ENCODE measurements at places on chromosomes 12 and 14.

DNA sequence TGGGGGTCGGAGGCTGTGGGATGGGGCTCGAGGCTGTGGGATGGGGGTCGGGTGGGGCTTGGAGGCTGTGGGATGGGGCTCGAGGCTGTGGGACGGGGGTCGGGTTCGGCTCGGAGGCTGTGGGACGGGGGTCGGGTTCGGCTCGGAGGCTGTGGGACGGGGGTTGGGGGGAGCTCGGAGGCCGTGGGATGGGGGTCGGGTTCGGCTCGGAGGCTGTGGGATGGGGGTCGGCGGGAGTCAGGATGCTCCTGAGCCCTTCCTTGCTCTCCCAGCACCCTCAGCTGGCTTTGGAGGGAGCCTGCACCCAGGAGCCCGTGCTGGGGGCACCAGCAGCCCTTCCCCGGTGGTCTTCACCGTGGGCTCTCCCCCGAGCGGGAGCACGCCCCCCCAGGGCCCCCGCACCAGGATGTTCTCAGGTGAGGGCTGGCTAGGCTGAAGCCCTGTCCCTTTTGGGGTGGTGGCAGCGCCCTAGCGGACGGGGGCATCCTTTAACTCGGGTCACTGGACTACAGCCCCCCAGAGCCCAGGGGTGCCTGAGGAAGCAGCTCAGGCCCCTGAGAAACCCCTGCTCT lies 11.9 kb upstream of the PUS1 start:
- DNase-seq, result no peak

DNA sequence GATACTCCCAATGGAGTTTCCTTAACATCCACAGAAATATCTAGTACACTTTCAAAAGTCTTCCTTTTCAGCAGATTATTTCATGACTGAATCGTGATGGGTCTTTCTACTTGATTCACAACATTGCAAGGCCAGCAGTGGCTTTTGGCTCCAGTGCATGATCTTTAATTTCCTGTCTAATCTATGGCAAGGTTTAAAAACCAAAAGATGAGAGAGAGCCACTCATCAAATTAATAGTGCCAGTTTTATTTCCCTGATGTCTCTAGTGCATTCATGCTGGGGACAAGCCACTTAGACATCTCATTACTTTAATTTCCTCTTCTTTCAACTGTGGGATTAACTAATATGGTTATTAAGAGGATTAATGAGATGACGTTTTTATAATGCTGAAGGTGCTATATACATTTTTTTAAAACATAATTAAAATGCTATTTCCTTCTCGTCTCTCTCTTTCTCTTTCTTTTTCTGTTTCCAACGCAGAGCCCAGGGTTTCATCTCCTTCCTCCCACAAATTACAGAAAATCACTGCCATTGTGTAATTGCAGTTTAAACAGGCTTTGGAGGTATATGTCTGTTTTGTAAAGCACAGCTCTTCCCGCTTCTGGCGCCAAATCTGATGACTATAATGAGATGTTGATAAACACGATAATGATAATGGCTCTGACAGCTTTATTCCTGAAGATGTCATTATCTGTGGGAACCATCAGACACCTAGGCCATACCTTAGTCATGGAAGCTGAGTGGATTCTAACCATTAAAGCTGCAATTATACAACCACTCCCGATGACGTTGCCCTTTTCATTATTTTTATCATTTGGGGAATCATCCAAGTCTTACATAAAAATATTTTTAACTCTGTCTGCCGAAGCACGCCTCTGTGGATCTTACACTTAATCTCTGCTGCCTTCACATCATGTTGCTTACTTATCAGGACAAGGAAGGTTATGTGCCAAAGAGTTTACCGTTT lies 103.1 kb upstream of the PPM1H start:
- no peak for DNase-seq

DNA sequence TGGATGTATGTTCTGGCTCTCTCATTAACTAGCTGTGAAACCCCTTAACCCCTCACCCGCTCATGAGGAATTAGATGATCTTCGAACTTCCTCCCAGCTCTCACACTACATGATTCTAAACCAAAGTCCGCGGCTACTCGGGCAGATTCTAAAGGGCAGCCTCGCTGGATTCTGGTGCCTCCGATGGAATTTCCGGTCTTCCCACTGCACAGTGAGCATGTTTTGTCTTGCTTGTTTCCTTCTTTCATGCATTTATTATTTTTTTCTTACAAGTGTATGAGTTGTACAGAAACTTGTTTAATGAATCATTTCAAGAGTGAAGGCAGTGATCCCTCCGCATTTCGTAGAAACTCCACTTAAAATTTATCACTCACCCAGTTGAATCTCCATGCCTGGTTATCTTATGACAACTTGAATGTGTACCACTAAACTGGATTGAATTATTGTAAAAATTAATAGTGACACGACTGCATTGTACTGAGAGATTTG lies 4.5 kb upstream of the HCAR3 start:
- DNase-seq, result no peak

DNA sequence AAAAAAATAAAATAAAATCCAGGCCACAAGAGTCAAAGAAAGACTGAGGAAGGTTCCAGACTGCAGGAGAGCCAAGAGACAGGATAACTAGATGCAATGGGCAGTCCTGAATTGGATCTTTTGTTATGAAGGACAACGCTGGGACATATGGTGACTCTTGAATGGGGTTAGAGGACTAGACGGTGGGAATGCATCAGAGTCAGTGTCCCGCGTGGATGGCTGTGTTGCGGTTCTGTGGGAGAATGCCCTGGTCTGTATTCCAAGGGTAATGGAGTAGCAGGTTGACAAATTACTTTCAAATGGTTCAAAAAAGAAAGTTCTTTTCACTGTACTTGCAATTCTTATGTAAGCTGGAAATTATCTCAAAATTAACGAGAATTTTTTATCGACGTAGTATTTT lies 20.1 kb downstream of the SSH1 start:
- no peak for DNase-seq

DNA sequence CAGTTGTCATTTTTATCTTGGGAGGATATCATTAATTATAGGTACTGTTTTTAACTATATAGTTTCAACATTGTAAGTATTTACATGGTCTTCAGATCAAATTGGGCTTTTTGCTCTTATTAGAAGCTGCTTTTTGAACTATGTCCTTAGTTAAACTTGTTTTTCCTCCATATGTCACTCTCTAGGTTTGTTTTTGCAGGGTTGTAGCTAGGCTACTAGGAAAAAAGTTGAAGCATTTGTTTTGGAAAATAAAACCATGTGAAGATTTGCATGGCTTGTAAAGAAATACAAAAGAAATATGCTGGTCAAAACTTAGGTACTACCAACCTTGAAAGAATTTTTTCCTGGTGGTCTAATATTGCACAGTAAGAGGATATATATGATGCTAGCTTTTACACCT lies 3.4 kb downstream of the ARID2 start:
- no peak for DNase-seq

- no peak for DNase-seq
Observed at GRCh38 chr12:95215949-95216348, 1.3 kb downstream of the FGD6 start.

DNA sequence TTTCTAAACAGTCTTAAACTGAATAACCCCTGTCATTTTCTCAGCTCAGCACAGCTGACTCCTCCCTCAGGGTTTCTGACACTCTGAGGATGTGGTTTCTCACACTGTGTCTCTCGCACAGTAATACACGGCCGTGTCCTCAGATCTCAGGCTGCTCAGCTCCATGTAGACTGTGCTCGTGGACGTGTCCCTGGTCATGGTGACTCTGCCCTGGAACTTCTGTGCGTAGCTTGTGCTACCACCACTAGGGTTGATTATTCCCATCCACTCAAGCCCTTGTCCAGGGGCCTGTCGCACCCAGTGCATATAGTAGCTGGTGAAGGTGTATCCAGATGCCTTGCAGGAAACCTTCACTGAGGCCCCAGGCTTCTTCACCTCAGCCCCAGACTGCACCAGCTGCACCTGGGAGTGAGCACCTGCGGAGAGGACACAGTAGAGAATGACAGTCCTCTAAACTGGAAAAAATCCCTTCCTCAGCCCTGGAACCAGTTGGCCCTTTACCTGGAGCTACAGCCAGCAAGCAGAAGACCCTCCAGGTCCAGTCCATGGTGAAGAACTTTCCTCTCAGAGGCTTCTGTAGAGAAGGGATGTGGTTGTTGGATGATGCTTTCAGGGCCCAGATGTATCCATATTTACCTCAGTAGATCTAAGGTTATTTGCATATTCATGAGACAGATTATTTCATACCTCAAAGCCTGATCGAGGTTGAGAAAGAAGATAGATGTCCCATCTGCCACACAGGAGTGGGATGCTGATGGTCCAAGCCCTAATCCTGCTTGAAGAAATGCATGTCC lies 984.8 kb downstream of the TMEM121 start:
- peak; percentile 5 for DNase-seq

GRCh38 chr12:132269271-132269968 lies 60.0 kb downstream of the GALNT9 start:
- no peak for DNase-seq

GRCh38 chr12:131250028-131250950 lies 296.6 kb downstream of the ADGRD1 start:
- no peak for DNase-seq

DNA sequence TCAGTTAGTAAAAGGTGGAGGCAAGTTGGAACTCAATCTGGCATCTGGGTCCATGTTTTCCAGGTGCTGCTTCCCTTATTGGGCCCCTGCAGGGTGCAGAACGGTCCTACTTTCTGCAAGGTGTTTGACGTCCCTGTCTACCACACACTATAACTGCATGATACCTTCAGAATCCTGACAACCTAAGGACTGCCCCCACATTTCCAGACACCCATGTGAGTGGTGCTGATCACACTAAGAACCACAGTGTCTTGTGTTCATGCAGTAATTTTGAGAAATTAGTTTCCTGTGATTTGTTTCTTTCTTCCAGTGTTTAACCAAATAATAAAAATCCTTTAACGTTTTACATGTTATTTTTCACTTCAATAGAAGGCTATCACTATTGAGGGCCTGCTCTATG lies 121.1 kb upstream of the MDM1 start:
- DNase-seq, result no peak

GRCh38 chr12:123149501-123150274 lies 1.2 kb downstream of the PITPNM2 start:
- DNase-seq, result peak; percentile 13

- peak; percentile 10 for DNase-seq
Observed at GRCh38 chr12:52229836-52230343, 3.2 kb upstream of the KRT7 start.

DNA sequence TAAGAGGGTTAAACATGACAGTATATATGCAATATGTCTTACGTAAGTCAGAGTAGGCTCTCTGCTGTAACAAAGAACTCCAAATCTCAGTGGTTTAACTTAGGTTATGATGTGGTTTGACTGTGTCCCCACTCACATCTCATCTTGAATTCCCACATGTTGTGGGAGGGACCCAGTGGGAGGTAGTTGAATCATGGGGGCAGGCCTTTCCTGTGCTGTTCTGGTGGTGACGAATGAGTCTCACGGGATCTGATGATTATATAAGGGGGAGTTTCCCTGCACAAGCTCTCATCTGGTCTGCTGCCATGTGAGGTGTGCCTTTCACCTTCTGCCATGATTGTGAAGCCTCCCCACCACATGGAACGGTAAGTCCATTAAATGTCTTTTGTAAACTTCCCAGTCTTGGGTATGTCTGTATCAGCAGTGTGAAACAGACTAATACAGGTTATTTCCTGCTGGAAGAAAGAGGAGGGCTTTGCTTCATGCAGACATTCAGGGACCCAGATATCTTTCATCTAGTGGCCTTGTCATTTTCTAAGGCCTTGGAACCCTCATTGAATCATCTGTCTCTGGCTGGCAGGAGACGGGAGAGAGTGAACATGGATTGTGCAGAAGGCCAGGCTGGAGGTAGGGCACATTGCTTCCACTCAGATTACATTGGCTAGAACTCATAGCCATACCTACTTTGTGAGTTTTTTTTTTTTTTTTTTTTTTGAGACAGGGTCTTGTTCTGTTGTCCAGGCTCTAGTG lies 96.1 kb downstream of the CRADD start:
- no peak for DNase-seq

DNA sequence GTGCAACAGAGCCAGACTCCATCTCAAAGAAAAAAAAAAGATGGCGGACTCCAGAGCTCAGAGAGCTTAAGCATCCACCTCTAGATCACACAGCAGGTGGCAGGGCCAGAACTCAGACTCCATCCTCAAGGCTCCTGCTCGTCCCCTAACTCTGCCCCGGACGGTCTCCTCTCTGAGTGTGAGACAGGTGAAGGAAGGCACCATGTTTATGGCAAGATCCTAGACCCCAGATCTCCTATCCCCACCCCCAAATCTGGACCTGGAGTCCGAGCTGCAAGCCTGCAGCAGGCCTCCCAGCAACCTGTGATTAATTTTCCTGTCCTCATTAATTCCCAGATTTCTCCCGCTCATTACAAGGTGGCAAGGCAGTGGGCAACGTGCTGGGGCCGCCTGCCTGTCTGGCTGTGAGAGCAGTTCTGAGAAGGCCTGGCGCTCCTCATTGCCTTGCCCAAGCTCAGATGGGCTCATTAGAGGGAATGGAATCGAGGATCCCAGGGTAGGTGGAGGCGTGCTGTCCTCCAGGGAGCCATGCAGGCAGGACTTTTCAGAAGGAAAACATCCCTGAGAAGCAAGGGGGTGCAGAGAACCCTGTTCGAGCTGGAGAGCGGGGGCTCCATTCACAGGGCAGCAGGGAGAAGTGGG lies 296.6 kb upstream of the RTL1 start:
- DNase-seq, result no peak

- no peak for DNase-seq
Observed at GRCh38 chr12:29164477-29165393, 15.7 kb downstream of the FAR2 start.

DNA sequence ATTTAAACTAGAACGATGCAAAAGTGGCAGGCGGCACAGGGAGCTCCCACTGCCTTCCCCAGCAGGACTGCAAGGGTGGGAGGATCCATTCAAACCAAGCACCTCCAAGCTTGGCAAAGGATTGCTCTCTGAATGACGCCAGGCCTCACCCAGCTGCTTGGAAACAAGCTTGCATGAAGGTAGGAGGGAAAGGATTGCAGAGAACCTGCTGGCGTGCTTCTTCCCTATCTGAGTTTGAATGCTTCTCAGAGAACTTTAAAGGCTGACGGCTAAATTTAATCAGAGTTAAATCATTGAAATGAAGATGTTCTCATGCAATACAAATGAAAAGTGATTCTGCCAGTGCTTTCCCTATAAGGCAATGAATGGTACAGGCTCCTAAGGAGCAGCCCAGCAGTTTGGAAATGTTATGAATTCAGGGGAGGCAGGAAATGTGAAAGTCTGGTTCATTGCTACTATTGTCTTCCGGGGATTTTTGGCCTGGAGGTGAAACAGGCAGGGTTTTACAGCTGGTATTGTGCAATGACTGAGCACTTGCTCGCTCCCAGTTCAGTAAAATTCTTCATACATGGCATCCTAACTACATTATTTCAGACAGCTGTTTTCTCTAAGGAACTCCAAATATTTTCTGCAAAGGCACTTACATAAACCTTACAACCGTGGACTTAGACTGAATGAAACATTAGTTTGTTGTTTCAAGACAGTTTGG lies 31.9 kb upstream of the DUSP6 start:
- peak; percentile 48 for DNase-seq

- no peak for DNase-seq
Observed at GRCh38 chr12:92828565-92828964, 100.5 kb downstream of the EEA1 start.

DNA sequence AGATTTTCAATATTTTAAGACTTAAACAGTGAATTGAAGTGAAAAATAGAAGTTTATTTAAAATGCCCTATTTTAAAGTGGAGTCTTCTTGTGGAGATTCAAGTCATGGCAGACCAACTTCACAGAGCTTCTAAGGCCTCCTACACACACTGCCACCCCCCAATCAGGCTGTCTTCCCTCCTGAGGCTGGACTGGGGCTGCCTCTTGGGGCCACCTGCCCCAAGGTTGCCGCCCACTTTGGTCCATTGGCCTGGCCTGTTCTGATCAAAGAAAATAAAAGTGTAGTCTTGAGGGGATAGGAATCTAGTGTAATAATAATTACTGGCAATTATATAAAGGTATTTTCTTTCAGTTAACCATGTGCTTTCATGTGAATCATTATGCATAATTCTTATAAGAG lies 1.3 kb downstream of the GOLT1B start:
- no peak for DNase-seq
